ENCODE measurements at places on chromosomes 1 and 21.

DNA sequence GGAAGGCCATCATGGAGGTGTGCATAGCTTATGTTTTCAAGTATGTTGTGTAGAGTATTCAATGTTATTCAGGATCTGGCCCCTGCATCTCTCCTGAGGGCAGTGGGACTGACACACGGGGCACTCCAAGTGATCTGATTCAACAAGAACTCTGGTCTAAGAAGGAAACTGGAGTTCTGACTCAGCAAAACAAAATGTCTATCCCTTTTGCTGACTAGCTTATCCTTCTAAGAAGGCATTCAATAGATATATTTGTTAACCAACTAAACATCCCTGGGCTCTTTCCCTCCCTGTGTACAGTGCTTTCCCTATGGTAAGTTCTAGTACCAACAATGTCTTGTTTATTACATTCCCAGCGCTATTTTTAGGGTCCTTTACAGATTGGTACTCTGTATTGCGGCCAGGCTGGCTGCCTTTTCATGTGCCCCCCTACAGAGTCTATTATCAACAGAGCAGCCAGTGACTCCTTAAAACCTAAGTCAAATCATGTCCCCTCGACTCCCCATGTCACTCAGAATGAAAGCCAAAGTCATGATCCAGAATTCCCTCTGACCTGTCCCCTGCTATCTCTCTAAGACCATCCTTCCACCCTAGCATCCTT lies 304.9 kb downstream of the KCNH1 start:
- DNase-seq: no peak

GRCh38 chr1:98688110-98688739 lies 26.7 kb downstream of the SNX7 start:
- no peak for DNase-seq

DNA sequence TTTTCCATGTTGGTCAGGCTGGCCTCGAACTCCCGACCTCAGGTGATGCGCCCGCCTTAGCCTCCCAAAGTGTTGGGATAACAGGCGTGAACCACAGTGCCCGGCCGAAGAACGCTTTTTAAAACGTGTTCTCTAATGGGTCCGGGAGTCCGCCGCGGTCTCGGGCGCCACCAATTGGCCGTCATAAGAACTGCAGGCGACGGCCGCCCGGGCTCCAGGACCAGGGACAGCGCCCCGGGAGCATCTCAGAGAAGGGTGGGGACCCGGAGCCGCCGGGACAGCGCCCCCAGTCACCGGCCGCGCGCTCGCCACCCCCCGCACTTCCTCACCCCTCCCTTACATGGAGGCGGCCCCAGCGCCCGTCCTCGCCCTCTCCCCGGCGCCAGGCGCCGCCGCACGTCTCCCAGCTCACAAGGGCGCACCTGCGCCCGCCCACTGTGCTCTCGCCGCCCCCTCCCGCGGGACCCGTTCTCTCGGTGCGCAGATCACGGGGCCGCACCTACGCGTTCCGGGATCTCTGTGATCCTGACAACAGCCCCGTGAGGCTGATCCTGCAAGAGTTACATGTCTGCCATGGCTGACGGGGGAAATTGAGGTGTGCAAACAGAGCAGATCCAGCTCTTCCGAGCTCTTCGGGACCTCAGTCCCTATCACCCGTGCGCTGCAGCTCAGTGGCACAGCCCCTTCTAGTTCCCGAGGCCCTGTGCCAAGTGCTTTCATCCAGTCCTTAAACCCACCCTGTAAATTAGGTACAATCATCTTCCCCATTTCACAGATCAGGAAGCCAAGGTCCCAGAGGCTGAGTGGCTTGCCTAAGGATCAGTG lies 9.8 kb downstream of the RAP1GAP start:
- DNase-seq: peak; percentile 60

DNA sequence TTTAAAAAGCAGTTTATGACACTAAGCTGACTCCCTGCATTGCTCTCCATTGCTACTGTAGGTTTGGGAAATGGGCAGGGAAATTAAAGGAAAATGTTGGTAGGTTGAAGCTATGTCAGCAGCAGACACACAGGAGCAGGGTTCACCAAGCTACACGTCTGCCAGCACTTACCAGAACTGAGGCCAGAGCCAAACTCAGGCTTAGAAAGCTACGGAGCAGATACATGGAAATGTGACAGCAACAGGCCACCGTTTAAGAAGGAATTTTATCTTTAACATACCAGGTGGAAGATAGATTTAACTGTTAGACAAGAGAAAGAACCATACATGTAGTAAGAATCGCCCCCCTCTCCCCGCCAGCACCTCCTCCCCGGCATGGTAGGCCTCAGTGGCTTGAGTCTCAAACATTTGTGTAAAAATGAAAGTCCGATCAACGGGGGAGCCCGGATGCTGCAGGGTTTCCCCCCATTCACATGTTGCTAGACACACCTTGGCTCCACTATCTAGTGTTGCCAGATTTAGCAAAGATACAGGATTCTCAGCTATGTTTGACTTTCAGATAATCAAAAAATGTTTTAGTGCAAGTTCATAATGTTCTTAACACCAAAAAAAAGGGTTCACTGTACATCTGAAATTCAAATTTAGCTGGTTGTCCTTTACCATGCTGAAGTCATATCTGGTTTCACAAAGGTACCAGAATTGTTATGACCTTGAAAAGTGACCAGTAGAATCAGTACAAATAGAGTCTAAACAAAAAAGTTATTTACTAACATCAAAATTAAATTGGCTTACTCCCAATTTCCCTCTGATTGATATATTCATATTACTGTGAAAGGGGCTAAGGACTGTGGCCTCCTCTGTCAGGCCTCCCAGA lies 6.7 kb downstream of the OR2T11 start:
- DNase-seq: no peak

DNA sequence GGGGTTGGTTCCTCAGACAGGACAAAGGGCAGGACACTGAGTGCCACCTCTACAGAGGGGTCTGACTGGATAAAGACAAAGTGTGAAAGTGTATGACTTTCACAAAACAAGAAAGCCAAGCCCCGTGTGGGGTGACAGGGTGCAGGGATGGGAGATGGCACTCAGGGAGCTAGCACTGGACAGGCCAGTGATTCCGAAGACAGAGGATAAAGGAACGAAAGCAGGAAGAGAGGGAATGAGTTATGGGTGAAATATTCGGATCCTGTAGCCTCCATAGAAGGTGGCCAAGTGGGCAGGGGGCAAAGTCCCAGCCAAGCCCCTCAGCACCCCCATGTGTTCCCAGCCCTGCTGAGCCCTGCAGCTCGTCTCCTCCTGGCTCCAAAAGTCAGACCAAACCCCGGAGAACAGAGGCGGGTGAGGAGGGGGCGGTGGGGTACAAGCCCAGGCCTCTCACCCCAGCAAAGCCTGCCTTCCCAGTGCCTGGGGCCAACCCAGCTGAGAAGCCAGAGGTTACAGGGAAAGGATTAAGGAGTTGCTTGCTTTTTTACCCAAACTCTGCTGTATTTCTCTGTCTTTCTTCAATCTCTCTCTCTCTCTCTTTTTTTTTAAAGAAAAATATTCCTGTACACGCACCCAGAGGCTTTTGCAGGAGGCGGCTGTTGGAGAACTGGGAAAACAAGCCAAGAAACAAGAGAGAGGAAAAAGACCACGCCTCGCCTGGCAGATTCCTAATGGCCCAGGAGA lies 14.0 kb upstream of the WASF2 start:
- DNase-seq: no peak

GRCh38 chr1:116494353-116494692 lies 76.5 kb downstream of the CD58 start:
- no peak for DNase-seq

GRCh38 chr1:23673086-23673813 lies 18.4 kb upstream of the RPL11 start:
- DNase-seq: no peak

DNA sequence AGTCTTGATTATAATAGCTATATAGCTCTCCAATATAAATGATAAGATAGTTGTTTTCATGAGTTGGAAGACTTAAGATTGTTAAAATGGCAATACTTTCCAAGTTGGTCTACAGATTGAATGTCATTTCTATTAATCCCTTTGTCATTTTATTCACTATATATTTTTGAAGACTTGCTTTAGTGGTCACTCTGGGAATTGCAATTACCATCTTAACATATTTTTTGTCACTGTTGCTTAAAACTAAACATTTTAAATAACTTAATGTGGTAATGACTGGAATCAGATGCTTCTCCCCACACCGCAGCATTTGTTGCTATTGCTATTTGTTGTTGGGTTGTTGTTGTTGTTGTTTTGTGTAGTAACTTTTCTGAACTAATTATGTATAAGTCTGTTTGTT lies 1592.9 kb downstream of the MRPL39 start:
- no peak for DNase-seq

GRCh38 chr1:215606564-215607168 lies 39.6 kb downstream of the KCTD3 start:
- DNase-seq: no peak

GRCh38 chr1:50858761-50859160 lies 101.3 kb downstream of the FAF1 start:
- DNase-seq: no peak
